ENCODE measurements at places on chromosomes 5 and 9.

DNA sequence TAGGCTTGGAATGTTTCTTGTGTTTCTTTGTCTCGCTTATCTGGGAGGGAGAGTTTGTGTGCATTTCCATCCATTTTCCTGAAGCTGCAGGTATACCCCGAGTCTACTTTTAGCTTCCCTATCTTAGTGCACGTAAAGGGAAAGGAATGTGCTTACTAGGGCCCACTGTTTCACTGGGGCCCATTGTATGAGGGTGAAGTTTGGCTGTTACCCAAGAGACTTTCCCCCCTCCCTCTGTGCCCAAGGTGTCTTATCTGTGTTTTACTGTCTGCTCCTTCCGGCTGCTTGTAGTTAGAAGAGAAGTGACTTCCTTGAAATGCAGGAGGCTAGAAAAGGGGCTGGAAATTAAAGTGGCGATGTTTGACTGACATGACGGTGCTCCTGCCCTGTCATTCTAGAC, 12.1 kb upstream of the BTNL3 start:
- no peak for DNase-seq

- no peak for DNase-seq
These were observed 24.3 kb downstream of the S100Z start for GRCh38 chr5:76874088-76874581.

DNA sequence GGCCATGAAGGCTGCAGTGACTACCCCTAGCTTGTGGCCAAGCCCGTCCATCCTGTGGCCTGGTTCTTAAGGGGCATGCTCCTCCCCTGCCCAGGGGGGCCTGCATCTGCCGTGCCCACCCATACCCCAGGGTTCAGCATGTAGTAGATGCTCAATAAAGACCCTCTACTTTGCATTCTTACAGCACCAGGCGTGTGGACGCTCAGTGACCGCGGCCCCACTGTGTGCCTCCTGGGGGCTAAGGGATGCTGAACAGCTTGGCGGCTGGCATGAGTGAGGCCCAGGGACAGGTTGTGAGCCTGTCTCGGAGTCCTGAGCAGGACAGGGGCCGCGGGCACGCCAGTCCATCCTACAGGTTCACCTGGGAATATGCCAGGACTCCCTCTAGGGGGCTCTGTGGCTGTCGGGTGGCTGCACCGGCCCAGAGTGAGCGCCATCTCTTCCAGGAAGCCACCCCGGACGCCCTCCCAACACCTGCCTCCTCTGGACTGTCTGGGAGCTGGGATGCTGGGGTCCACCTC, 9.1 kb downstream of the NOTCH1 start:
- DNase-seq, result no peak

DNA sequence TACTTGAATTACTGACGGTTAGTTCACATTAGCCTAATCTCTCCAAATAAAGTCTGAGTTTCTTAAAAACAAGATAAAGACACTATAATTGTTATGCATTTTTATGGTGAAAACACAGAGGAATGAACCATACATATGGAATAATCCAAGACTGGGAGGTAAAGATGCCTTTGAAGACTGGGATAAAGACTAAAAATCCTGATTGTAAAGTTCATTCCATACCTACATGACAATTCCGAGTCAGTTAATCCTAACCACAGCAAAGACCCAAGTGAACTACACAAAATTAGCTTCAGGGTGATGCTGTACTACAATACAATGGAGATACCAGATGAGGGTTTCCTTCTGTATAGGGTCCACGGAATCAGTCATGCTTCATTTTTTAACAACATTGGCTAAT, 6.3 kb downstream of the AP3B1 start:
- DNase-seq, result no peak

DNA sequence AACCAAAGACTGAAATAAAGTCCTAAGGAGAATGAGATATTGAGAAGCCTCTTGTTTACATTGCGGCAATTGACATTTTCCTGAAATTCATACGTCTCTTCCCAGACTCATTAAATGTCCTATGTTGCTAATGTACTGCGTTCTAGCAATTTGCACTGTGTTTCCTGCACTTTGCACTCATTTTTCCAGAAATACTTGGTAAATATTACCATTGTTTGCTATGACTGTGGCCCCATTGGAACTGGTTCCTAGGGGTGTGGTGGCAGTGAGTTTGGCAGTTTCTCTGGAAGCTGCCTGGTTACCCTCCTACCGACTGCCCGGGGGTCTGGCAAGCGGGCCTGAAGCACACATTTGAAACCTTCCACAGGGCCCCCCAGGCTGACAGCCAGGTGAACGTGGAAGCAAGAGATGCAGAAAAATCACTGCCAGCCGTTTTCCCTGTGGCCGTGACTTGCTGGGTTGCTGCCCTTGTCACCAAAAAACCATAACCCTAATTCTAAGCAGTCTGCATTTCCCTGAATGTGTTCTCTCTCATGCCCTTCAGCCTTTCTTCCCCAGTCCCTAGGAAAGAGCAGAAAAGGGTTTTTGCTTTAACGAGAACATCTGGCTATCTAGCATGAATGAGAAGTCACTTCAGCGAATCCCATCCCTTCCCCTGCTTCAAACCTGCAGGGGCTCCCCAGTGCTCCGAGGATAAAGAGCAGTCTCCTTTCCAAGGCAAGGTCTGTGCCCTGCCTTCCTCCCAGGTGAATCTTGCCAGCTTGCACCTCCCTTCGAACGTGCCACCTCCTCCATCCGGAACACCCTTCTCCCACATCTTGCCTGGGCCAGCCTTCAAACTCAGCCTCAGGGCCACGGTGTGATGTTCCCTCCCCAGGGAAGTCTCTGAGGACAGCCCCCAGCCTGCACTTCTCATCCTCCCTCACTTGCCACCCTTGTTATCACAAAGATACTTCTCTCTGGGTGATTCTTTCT, 84.2 kb downstream of the AK8 start:
- DNase-seq, result no peak

DNA sequence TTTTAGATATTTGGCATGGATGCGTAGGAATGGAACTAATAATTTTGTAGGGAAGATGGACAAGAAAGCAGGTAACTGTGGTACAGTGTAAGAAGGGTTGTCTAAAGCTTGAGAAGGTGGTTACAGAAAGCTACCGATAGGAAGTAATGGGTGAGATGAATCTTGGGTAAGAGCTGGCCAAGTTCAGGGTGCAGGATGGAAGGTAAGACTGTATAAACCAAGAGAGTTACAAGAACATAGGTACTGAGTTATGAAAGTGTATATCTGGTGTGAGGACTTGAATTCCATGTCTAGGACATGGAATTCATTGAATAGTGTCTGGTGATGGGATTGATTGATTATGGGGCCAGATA, 1.4 kb downstream of the MCCC2 start:
- DNase-seq, result peak; percentile 9

All from activated CD4-positive, alpha-beta T cell treated with anti-CD3 and anti-CD28 coated beads, Interleukin-10, Interleukin-2, amounts not matched to agents 100 ng/mL and 50 ng/mL, durations not matched to agents 16 hours and 8 hours (primary cell).